Activated CD4-positive, CD25-positive, alpha-beta regulatory T cell treated with anti-CD3 and anti-CD28 coated beads, Interleukin-2, amount 50 U/mL, for 16 hours (primary cell): ENCODE measurements at places on chromosomes 13 and 19.

GRCh38 chr13:44437356-44438233 lies 64.0 kb downstream of the SERP2 start:
- DNase-seq: no peak

DNA sequence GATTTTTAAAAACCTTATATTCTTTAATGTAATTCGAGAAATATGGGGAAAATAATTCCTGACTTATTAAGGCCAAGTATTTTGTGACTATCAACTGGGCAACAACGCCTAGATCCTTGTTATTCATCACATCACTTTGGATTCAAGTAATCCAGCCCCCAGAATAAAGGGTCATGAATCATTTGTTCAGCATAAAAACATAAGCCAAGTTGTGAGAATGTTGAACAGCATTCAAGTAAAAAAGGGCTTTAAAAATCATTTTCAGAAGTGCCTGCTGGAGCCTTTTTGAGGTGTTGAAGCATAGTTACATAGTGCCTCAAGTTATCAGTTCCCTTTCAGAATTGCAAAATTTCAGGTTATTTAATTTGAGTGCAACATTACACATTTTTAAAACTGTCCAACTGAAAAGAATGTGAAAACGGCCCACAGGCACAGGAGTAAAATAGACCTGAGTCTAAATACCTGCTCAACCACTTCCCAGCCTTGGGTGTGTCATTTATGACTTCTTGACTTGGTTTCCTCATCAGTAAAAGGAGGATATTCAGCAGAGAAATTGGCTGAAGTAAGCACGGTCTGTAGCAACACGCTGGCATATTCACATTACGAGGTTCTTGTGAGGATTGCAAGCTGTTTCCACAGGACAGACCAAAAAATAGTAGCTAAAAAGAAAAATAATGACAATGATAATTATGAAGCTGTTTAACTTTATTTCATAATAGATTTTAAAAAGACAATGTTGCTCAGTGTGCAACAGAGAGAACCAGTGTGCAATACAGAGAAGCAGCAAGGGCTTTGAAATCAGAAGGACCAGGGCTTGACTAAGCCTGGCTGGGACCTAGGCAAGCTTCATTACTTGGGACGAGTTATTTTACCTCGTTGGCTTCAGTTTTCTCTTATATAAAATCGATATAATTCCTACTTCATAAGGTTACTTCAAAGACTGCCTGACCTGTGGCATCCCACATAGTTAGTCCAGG lies 56.6 kb downstream of the MBNL2 start:
- no peak for DNase-seq

DNA sequence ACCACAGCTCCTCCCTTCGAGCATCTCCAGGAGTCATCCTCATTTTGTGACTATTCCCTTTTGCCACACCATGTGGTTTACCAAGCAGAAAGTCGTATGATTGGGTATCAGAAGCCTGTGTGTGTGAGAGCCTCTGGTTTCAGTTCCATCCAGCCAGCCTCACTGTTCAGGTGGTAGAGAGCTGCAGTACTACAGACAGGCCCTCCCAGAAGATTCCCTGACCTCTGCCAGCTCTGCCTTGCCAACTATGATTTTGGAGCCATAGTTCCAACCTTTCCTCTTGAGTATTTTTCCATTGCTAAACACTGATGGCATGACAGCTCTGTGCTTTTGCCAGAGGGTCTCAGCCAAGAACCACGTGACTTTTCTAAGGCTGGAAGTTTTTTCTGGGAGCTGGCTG lies 82.5 kb downstream of the DHRS12 start:
- DNase-seq: no peak

DNA sequence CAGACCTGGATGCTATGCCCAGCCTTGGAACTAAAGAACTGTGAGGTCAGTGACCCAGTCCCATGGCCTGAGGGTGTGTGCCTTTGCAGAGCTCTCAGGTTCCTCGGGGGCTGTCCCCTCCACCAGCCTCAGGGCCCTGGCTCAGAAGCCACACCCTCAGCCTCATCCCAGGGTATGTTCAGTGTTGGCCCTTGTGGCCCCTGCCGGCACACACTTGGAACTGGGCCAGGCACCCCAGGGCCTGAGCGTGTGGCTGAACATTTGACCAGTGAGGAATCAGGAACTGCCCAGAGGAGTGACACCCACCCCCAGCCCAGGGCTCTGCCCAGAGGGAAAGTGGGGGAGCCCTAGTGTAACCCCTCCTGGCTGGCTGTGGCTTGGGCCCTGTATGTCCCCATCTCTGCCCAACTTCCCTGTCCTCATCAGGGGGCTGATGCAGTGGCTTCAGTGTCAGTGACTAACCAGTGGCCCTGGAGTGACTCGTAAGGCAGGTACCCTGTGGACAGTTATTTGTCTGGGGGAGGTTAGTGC lies 10.0 kb downstream of the NKPD1 start:
- DNase-seq: no peak

- DNase-seq: no peak
These were observed 9.2 kb downstream of the NOSIP start for GRCh38 chr19:49570997-49571676.

GRCh38 chr13:101512650-101513049 lies 60.2 kb downstream of the ITGBL1 start:
- no peak for DNase-seq

DNA sequence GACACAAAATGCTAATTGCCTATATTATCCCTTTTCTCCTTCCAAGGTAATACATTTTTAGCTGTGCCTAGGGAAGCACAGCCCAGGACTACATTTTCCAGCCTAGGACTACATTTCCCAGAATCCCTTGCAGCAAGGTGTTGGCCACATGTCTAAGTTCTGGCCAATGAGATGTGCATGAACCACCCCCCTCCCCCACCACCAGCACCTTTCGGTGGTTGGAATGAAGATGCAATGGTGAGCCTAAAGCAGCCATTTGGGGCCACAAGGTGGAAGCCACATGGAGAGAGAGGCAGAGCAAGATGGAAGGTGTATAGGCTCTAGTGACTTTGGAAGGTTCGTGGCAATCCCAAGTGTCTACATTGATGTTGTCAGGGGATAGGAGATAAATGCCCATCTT lies 16.2 kb downstream of the UNC13A start:
- DNase-seq: no peak

GRCh38 chr13:46663206-46664037 lies 110.5 kb downstream of the LRCH1 start:
- no peak for DNase-seq

- DNase-seq: no peak
These were observed 897 bp upstream of the DMKN start for GRCh38 chr19:35514282-35514809.

- DNase-seq: no peak
These were observed 4.3 kb upstream of the RLN3 start for GRCh38 chr19:14023404-14024235.

DNA sequence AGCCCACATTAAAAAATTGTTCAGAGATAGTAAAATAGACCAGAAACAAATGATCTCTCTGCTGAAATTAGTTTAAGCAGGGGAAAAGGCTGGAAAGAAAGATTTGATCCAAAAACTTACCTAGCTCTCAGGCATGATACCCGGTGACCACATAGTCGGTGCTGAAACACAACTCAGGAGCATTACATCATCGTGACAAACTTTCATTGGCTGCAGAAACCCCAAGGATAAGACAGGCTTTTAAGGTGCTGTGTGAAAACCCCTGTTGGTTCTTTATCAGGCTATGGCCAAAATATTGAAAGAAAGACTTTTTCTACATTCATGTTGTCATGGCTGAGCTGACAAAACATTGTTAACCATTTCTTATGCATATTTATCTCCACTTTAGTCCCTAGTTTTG lies 171.7 kb upstream of the KLF12 start:
- no peak for DNase-seq

GRCh38 chr13:39982745-39983144 lies 327.3 kb downstream of the COG6 start:
- no peak for DNase-seq

GRCh38 chr13:94344126-94344818 lies 135.2 kb downstream of the DCT start:
- DNase-seq: no peak

DNA sequence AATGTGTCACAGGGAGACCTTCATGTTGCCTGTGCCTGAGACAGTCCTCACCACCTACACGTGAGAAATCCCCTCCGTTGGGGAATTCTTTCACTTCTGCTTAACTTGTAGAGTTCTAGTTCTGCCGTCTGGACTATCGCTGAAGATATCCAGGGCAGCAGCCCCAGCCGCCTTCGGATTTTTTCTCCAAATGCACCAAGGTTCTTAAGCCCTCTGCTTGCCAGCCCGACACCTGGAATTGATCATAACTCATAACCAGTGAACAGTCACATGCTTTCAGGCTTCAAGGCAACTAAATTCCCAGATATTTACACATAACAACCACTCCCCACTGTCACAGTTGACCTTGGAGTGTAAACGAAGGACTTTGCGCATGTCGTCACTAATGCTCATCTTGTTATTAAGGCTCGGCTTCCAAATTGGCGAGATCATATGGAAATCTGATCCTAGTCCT lies 114.4 kb downstream of the RAB20 start:
- no peak for DNase-seq

DNA sequence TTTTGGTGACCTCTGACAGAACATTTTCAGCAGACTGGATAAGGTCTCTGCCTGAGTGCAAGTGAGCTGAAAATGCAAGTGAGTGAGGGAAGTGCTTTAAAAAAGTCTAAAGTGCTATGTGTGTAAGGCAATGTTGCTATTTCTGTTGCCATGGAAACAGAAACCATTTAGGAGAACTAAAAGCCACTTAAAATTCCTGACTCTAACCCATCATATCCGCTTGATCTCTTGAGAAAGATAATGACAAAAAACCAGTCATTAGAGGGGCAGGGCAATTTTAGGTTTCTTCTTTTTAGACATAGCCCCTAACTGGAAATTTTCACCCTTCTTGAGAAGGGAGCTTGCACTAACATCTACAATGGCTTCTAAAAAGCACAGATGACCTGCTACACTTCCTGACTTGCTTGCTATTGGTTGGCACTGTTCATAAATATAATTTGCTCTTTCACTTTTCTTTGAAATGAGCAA lies at the start of gene CYSLTR2:
Gene CYSLTR2, plus strand, starts transcription at position 458 of the 468 bp plus-strand sequence. CDS start 52,889 bp downstream, outside the sequence.
- peak; percentile 8 for DNase-seq

GRCh38 chr13:23467048-23467931 lies 33.8 kb upstream of the SACS start:
- no peak for DNase-seq

DNA sequence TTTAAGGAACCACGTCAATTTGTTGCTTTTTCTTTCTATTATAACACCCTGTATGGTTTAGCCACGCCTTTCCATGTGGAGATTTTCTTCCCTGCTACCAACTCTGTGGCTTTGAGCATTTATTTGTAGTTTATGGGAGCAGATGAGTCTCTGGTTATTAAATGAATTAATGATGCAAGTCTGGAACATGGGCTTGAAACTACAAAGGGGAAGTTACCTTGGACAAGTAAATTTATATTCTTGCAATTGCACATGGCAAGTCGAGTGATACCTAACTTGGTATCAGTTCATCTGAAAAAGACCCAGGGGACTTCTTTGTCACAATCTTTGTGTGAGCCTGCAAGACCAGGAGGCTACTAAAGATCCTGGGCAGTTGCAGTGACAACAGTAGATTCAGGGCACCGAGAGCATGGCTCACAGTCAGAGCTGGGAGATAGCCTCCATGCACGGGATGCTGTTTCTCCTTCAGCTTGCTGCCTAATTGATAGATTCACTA lies 24.4 kb downstream of the B3GLCT start:
- DNase-seq: no peak

DNA sequence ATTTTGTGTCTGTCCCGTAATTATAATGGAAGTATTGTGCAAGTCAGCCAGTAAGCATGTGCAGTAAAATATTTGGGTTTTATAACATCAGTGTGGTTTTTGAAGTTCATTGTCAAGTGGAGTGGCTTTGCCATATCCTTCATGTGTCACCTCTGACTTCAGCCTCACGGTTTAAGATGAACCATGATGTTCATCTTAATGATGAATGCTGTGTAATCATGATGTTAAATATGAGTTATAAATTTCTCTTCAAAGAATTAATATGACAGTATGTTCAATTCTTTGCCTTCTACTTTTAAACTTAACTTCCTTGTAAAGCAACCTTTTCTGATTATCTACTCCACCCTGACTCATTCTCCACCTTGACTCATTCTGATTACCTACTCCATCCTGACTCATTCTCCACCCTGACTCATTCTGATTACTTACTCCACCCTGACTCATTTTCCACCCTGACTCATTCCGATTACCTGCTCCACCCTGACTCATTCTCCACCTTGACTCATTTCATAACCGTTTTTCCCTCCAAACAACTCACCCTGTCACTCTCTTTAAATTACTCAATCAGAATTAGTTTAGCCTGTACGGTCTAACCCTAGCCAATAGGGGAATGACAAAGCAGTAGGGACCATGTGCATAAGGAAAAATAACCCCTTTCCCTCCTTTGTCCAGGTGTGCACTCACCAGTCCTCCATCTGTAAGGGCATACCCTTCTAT lies 50.3 kb upstream of the ANKRD10 start:
- DNase-seq: no peak

DNA sequence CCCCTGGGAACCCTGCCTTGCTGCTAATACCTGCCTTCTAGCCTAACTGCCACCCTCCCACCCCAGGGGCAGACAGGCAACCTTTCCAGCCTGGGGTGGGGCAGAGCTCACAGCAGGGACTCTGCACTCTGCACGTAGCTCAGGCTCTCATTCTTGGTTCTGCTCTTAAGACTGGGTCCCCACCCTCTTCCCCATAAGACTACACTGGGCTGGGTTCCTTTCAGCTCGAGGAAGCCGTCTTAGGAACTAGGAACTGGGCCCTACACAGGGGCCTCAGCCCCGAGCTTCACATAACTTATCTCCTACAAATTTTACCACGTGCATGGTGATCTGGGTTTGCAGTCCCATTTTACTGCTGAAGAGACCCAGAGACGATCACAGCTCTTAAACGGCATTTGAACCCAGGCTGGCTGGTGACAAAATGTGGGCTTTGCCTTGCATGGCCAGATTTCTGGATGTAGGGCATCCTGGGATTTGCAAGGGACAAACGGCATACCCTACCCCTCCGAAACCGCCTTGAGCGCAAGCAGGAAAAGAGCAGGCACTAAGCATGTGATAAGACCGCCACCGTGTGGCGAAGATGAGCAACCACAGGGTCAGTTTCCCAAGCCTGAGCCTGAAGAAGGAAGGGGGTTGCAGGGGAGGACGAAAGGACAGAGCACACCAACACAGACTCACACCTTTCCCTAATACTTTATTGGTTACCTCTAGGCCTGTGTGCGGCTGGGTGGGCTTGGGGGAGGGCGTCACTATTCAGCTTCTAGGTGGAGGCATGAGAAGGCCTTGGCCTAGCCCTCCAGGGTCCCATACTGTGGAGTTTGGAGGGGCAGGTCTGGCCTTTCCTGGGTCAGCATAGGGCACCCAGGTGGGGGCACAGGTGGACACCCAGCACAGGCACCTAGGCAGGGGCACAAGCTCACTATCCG lies 5.1 kb downstream of the JUNB start:
- DNase-seq: peak; percentile 61
